Calu3 (cell line): ENCODE measurements at places on chromosomes 7 and 10. TPM values are rescaled to one million over a fixed set of nuclear protein-coding genes. Genes with fewer than 3 reads are reported as not detected.

- DNase-seq, result no peak
Measured at GRCh38 chr7:45647967-45648670, 74.0 kb downstream of the ADCY1 start.

DNA sequence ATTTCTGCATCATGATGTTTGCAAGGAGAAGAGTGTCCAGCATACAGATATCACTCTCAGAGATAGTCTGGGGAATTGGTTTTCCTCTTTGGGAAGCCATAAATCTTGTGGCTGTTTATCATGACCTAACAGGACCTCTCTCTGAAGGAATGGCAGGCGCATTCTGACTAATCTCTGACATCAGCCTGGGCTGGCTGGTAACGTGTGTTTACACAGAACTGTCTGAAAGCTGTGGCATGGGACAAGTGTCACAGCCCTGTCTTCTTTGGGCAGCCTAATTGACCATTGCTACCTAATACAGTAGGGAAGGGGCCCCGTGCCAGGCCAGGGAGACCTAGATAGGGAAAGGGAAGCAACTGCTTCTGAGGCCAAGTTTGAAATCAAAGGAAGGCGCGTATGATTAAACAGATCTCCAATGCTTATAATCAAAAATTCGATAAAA lies 73.9 kb upstream of the CABCOCO1 start:
- DNase-seq, result no peak

- no peak for DNase-seq
Measured at GRCh38 chr10:100782461-100783244, 37.3 kb downstream of the PAX2 start.

- DNase-seq, result no peak
Measured at GRCh38 chr7:47027695-47028240, 554.1 kb downstream of the TNS3 start.

DNA sequence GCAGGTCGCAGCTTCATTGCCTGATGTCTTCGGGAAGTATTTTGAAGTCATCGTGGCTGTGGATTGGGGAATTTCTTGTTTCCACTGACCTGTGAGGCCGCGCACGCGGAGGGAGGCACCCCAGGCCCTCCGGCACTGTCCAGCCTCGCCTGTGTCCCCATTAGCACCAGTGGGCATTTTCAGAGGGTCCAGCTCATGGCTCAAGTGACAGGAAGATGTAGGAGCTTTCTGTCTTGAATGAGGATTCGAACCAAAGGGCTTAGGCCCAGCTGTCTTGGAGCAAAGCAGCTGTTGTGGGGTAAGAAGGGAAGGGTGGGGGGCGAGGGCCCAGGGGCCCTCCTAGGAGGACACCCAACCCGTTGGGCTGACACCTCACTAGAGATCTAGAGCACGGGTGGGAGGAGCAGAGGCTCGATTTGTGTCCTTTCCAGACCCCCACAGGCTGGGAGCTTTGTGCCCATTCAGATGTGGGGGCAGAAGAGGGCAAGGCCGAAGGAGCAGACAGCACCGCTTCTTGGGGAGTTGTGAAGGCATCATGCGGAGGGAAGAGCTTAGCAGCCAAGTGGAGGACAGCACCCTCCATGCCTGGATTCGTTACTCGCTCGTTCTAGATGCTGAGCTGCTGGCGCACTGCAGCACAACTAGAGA lies 914 bp downstream of the ZNF37A start:
- no peak for DNase-seq

DNA sequence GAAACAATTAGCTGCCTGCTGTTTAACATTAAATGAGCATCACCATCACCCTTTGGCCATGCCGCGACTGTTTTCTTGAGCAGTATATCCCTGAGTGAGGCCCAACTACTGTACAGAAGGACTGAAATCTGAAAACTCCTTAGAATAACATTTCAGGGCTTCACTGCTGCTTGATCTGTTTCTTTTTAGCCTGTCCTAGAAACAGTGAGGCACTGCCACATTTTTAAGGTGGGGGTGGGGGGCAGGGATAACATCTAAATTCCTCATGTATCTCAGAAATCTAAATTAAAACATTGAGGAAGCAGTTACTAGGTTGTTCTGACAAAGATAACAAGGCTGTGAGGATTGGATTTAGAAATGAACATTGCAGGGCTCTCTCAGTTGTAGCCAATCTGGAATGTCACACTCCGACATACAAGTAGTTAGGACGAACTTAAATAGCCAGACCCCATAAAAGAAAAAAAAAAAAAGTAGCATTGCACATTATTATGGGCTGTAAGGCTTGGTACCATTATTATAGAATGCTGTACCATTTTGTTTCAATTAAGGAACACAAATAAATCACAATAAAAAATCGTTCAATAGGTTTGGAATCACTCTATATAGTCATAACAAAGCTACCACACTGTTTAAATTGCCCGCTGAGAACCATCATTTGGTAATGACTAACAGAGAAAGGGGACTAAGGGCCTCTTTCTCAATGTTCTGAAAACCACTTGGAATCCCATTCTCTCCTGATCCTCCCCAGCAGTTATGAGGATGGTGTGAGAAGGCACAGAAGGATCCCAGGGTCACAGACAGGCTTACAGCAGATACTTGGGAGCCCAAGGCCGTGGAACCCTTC lies 256.1 kb downstream of the INHBA start:
- no peak for DNase-seq

GRCh38 chr7:69736126-69736810 lies 138.0 kb downstream of the AUTS2 start:
- no peak for DNase-seq

GRCh38 chr10:131998845-131999681 lies 17.3 kb upstream of the BNIP3 start:
- DNase-seq, result no peak

The CSTF2T gene
- 30.6 and 32.3 TPM in 2 replicates for total RNA-seq
